ENCODE measurements at places on chromosomes 3 and 15.

GRCh38 chr3:13852638-13853009, 27.2 kb downstream of the WNT7A start:
- H3K4me1 ChIP-seq: peaks cover 19% of the 10 kb centered on the region
- no peaks in the 10 kb centered on the region for H3K36me3 ChIP-seq
- no peak overlapping the region for H3K27ac ChIP-seq
- no peaks in the 10 kb centered on the region for H3K27me3 ChIP-seq

- H3K27ac ChIP-seq: peak overlapping the region; percentile 51
- peaks cover 6% of the 10 kb centered on the region for H3K36me3 ChIP-seq
- peaks cover 5% of the 10 kb centered on the region for H3K4me1 ChIP-seq
- no peaks in the 10 kb centered on the region for H3K27me3 ChIP-seq
- H3K4me3 ChIP-seq: no peak overlapping the region
Measured at GRCh38 chr3:178120367-178120766, 415.9 kb upstream of the KCNMB2 start.

GRCh38 chr15:80925597-80926059, 64.0 kb downstream of the MESD start:
- DNase-seq: no peak
- H3K4me1 ChIP-seq: peaks cover 5% of the 10 kb centered on the region
- peaks cover 2% of the 10 kb centered on the region for H3K36me3 ChIP-seq
- no peak overlapping the region for H3K4me3 ChIP-seq

GRCh38 chr3:168803536-168803935, 707.8 kb upstream of the GOLIM4 start:
- no peaks in the 10 kb centered on the region for H3K36me3 ChIP-seq
- H3K4me1 ChIP-seq: no peaks in the 10 kb centered on the region
- no peak overlapping the region for H3K27ac ChIP-seq
- H3K27me3 ChIP-seq: no peaks in the 10 kb centered on the region

DNA sequence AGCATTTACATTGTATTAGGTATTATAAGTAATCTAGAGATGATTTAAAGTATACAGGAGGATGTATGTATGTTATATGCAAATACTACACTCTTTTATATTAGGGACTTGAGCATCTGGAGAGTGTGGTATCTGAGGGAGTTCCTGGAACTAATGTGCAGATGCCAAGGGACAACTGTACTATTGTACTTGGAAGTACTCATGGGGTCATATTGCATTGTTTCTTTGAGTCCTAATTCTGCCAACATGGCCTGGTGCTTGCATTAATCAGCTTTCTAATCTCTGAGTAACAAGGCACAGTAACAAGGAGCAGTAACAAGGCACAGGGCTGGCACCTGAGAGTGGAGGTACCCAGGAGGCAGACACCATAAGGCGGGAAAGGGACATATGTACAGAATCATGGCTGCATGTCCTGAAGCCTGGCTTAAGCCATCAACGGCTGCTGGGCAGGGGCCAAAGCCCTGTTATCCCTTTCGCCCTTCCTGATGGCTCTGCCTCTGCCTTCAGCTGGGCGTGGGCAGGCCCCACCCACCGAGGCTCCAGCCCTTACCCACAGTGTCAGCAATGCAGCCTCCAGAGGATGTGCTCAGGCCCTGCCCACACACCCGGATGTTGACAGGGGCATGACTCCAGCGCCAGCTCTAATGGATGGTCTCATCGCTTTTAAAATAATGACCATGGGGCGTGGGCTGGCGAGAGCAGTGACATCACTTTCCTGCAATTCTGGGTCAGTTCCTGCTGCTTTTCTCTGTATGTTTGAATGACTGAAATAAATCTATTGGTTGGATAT, 22.9 kb downstream of the CEMIP start:
- no peak for DNase-seq
- no peak overlapping the region for H3K27ac ChIP-seq
- H3K36me3 ChIP-seq: no peaks in the 10 kb centered on the region
- H3K4me3 ChIP-seq: no peak overlapping the region

GRCh38 chr3:195438371-195438770, 4.4 kb downstream of the ACAP2 start:
- peaks cover 53% of the 10 kb centered on the region for H3K4me1 ChIP-seq
- H3K27me3 ChIP-seq: no peaks in the 10 kb centered on the region
- H3K27ac ChIP-seq: no peak overlapping the region
- no peak for DNase-seq

GRCh38 chr3:155270485-155271342, 22.8 kb downstream of the STRIT1 start:
- H3K27ac ChIP-seq: no peak overlapping the region
- no peak overlapping the region for H3K4me3 ChIP-seq
- no peaks in the 10 kb centered on the region for H3K27me3 ChIP-seq
- DNase-seq: no peak
- no peaks in the 10 kb centered on the region for H3K36me3 ChIP-seq

- H3K4me3 ChIP-seq: no peak overlapping the region
- peaks cover 53% of the 10 kb centered on the region for H3K36me3 ChIP-seq
- no peak overlapping the region for H3K27ac ChIP-seq
- peaks cover 57% of the 10 kb centered on the region for H3K4me1 ChIP-seq
Measured at GRCh38 chr3:44992555-44993470, 16.8 kb downstream of the EXOSC7 start.

GRCh38 chr15:34122771-34123183, 20.9 kb downstream of the PGBD4 start:
- H3K27ac ChIP-seq: no peak overlapping the region
- DNase-seq: no peak
- no peak overlapping the region for H3K4me3 ChIP-seq
- peaks cover 14% of the 10 kb centered on the region for H3K27me3 ChIP-seq
- no peaks in the 10 kb centered on the region for H3K36me3 ChIP-seq

DNA sequence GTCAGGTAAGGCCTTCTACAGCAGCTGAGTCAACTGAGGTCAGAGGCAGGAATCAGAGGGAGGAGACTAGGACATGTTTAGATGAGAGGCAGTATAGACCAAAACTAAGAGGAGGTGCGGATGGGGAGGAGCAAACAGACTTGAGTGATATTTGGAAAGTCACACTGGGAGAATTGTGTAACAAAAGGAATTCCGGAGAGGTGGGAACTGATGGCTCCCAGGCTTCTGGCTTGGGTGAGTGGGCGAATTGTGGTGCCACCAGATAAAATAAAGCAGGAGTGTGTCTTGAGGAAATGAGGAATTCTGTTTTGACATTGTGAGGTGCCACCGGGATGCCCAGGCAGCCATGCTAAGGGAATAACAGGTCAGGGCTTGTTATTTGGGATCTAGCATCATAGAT, 3.3 kb upstream of the TM6SF1 start:
- H3K27me3 ChIP-seq: peaks cover 44% of the 10 kb centered on the region
- no peaks in the 10 kb centered on the region for H3K36me3 ChIP-seq
- H3K4me1 ChIP-seq: peaks cover 17% of the 10 kb centered on the region
- H3K27ac ChIP-seq: no peak overlapping the region
- H3K4me3 ChIP-seq: no peak overlapping the region

GRCh38 chr3:113409676-113410075, 31.6 kb downstream of the CFAP44 start:
- no peak overlapping the region for H3K27ac ChIP-seq
- DNase-seq: peak; percentile 8
- no peaks in the 10 kb centered on the region for H3K27me3 ChIP-seq

GRCh38 chr15:52343831-52344230, 48.2 kb upstream of the MYO5C start:
- H3K4me1 ChIP-seq: no peaks in the 10 kb centered on the region
- H3K4me3 ChIP-seq: no peak overlapping the region
- DNase-seq: no peak
- peaks cover 2% of the 10 kb centered on the region for H3K36me3 ChIP-seq
- no peak overlapping the region for H3K27ac ChIP-seq
- H3K27me3 ChIP-seq: no peaks in the 10 kb centered on the region

DNA sequence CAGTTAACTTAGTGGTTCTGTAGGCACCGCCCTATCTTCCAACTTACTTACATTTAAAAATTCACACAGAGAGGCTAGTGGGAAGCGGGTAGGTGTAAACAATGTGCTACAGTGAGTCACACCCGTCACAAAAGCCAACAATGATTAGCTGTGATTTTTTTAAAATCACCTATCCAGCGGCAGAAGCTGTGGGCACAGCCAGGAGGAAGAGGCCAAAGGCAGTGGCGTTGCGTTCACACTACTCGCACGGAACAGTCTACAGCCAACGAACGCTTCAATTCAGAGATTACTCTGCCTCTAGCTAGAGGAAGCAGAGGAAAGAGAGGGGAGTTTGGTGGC, 2.5 kb upstream of the NLGN1 start:
- peaks cover 28% of the 10 kb centered on the region for H3K4me1 ChIP-seq
- H3K36me3 ChIP-seq: no peaks in the 10 kb centered on the region
- peaks cover 49% of the 10 kb centered on the region for H3K27me3 ChIP-seq
- H3K4me3 ChIP-seq: peak overlapping the region; percentile 71

DNA sequence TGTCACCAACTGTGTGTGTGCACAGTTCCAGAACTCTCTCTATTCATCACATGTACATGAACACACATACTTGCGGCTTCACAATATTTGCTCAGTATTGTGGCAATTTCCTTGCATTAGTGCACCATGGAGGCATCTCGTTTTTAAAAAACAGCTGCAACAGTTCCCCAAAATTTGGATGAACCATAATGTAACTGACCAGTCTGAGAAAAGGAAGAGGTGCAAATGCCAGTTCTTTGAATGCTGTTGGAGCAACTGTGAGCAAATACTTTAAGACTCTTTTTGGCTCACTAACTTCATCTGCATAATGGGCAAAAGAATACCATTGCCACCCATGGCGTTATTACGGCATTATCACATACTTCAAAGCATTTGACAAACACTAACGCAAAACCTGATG, 38.3 kb upstream of the PSMD6 start:
- no peaks in the 10 kb centered on the region for H3K4me1 ChIP-seq
- no peak overlapping the region for H3K27ac ChIP-seq
- peaks cover 26% of the 10 kb centered on the region for H3K27me3 ChIP-seq
- no peak overlapping the region for H3K4me3 ChIP-seq
- no peaks in the 10 kb centered on the region for H3K36me3 ChIP-seq

- H3K4me1 ChIP-seq: peaks cover 18% of the 10 kb centered on the region
- H3K27ac ChIP-seq: no peak overlapping the region
- H3K4me3 ChIP-seq: no peak overlapping the region
- H3K27me3 ChIP-seq: no peaks in the 10 kb centered on the region
Measured at GRCh38 chr3:59285560-59285959, 235.7 kb upstream of the CFAP20DC start.

DNA sequence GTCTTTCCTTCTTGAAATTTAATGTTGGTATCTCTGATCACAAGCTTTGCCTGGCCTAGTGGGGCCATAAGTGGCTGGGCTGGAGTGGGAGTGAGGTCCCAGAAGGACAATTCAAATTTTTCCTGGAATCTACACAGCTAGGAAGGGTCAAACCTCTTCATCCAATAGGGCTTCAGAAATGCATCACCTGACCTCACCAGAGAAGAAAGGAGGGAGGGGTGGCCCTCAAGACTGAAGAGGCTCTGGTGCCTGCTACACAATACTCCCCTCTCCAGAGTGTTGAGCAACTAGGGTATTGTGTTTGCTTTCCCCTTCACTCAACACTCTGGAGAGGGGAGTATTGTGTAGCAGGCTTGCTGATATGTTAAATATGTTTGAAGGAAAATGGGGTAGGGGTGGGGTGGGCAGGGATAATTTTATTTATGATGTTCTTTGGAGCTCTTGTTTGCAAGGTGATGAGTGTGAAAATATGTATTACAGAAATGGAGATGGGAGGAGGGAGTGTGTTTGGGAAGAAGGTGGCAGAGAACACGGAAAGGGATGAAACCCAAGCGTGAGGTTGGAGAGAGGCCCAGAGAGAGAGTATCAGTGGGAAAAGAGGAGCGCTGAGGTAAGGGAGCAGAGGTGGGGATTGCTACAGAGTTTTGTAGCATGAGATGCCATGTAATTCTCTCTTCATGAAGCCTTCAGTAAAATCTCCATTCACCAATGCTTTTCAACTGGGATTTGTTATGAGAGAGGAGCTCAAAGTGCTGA, 5.7 kb upstream of the KLHL24 start:
- peaks cover 1% of the 10 kb centered on the region for H3K27me3 ChIP-seq
- peaks cover 3% of the 10 kb centered on the region for H3K4me1 ChIP-seq
- H3K27ac ChIP-seq: no peak overlapping the region
- no peak overlapping the region for H3K4me3 ChIP-seq
- DNase-seq: no peak

DNA sequence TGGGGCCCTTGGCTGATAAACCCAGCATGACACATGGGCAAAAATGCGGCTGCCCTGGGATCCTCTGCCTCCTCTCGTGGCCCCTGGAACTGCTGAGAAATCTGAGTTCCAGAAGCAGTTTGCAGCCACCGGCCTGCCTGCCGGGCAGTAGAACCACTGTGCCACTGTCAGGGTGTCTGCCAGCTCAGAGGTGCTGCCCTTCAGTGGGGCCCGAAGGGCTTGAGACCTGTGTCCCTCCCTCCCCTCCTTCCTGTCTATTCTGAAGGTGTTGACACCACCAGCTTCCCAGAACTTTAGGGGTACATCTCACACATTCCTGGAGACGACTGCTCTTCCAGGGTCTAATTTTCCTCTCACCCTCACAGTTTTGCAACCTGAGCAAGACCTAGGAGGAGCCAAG, 88.2 kb upstream of the POMGNT2 start:
- H3K27me3 ChIP-seq: no peaks in the 10 kb centered on the region
- H3K4me1 ChIP-seq: peaks cover 66% of the 10 kb centered on the region

DNA sequence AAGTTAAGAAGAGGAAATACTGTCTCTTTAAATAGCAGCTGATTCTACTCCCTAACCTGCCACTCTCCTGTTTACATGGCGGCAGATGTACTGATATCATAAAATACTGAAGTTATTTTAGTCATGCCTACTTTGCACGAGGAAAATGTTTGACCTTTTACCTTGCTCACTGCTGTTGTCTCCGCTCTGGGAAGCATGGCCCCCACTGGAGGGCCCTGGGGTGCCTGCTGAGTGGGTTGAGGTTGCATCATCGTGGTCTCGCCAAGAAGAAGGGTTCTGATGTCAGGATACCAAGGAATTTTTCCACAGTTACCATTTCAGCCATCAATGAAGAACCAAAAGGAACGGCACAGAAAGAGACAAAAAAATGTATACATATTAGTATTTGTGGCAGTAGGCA, 16.7 kb downstream of the MEIS2 start:
- no peaks in the 10 kb centered on the region for H3K4me1 ChIP-seq
- no peak overlapping the region for H3K4me3 ChIP-seq
- H3K27ac ChIP-seq: no peak overlapping the region

DNA sequence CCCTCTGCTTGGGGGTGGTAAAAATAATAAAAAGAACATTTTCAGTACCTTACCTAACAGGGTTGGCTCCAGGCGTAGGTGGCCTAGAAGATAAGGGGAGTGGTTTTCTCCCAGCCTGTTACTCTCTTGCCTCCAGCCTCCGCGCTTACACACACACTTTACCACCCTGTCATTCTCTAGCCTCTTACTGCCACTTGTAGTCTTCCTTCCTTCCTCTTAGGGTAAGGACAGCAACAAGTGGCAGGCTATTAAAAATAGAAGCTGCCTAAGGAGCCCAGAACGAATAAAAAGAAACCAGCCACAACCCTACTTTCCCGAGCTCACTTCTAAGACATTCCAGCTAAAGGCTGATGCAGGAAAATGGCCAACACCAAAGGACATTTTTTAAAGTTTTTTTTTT, 9.6 kb upstream of the LIPH start:
- H3K4me1 ChIP-seq: peaks cover 21% of the 10 kb centered on the region
- no peak overlapping the region for H3K27ac ChIP-seq
- peaks cover 3% of the 10 kb centered on the region for H3K27me3 ChIP-seq
- DNase-seq: no peak
- no peak overlapping the region for H3K4me3 ChIP-seq
- H3K36me3 ChIP-seq: no peaks in the 10 kb centered on the region

- H3K4me3 ChIP-seq: no peak overlapping the region
- no peaks in the 10 kb centered on the region for H3K4me1 ChIP-seq
- no peak overlapping the region for H3K27ac ChIP-seq
- H3K36me3 ChIP-seq: no peaks in the 10 kb centered on the region
Measured at GRCh38 chr15:48001393-48002039, 119.3 kb upstream of the SLC24A5 start.

GRCh38 chr3:72660270-72661114, 187.8 kb downstream of the SHQ1 start:
- H3K4me1 ChIP-seq: peaks cover 15% of the 10 kb centered on the region
- no peak overlapping the region for H3K27ac ChIP-seq
- no peak for DNase-seq
- H3K4me3 ChIP-seq: no peak overlapping the region

Measured in activated CD8-positive, alpha-beta T cell treated with anti-CD3 and anti-CD28 coated beads for 36 hours (primary cell).